ENCODE measurements at places on chromosomes 1 and 21.
A peak's percentile ranks its signal among the peaks of the same experiment; 100 is the strongest.

DNA sequence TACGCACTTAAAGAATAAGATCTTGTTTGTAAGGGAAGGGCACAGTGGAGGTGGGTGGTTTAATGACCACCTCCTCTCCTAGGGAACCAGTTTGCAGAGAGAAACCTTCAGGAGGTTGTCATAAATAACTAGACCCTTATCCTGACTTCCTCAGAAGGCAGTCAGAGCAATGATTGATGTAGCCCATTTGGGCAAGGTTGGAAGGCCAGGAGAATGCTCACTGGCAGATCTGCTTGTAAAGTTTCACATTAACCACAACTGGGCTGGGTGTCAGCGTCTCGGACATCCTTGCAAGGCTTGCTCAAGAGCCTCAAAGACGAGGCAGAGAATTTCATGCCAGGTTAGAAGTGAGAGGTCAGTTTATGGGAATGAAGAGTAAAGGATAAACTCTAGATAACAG is 87.6 kb upstream of the TRABD2B start:
- DNase-seq = no peak

DNA sequence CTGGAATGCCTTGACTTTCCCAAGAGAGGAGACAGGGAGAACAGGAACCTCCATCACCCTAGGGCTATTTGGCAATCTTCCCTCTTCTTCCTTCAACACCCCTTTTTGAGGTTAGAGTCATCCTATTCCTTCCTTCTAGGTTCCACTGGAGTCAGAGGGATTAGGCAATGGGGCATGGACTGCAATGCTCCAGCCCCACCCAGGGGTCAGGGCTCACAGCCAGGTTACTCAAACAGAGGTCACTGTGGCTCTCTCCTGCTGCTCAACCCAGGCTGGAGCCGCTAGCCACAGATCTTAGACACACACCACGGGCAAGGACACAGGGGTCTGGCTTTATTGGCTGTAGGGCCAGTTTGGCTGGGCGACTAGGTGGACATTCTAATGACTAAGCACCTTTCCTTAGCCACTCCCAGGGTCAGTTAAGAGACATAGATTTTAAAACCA is 145.5 kb upstream of the NRIP1 start:
- DNase-seq = peak; percentile 22

GRCh38 chr21:32539378-32539777 is 45.9 kb downstream of the TCP10L start:
- no peak for DNase-seq

GRCh38 chr1:14259191-14259757 is 339.2 kb upstream of the KAZN start:
- peak; percentile 93 for DNase-seq

DNA sequence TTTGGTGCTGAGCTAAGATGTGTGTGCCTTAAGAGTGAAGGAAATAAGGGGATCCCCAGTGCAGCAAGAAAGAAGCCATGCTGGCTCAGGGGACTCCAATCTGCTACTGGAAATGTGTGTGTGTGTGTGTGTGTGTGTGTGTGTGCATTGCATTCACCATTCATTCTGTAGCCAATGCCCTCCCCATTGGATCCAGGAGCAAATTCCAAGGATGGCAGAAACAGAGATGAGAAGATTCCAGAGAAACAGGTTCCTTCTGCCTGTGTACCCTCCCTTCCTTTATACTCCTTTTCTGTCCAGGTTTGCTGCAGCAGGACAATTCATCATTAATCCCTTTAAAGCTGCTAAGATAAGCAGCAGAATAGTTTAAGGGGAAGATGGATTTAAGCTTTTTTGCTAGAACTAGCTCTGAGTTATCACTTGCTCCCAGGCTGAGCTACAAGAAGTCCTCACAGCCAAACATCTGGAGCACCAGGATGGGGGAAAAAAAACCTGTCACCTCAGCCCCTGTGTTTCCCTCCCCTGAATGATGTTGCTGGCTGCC is 3.2 kb downstream of the SLC6A17 start:
- no peak for DNase-seq

DNA sequence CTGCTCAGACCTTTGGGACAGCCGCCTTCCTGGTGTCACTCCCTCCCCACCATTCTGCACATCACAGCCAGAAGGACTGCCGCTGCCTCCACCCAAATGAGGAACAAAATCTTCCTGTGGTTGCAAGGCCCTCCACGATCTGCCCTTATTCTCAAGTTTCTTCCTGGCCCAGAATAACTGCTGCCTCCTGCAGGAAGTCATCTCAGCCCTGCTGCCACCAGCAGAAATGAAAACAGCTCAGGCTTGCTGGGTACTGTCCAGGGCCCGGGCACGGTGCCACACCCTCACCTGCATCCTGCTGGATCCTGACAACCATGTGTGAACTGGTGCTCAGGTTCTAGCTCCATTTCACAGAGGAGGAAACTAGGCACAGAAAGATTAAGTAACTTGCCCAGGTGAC is 2.8 kb downstream of the CLDN19 start:
- DNase-seq = no peak

- no peak for DNase-seq
These were observed 2.1 kb downstream of the ARMH1 start for GRCh38 chr1:44676484-44677200.

- no peak for DNase-seq
These were observed 258.9 kb downstream of the HHAT start for GRCh38 chr1:210587566-210587965.

- no peak for DNase-seq
These were observed 3.0 kb upstream of the RRP1 start for GRCh38 chr21:43786300-43786806.

DNA sequence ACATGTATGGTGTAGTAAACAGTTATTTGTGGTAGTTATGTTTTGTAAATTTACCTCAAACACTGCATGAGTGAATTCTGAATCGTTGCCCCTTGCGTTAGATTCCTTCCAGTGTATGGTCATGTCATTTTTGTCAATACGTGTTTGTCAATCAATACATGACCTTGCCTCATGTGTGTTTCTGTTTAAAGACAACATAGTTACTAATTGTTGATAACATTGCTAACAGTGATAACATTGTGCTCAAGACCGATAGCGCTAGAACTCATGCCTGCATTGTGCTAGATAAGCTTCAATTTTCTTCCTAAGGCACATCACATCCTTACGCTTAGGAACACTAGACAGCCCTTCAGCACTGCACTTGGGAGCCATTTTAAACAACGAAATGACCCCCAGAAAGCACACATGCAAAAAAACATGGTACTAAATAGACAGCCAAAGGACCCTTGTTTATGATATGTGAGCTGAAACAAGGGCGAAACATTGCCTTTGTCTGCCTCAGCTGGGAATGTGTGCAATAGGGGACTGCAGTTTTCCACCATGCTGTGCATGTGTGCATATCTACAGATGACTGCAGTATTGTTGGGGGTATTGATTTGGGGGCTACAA is 37.3 kb downstream of the MRPS6 start:
- no peak for DNase-seq

GRCh38 chr1:173193639-173194038 is 13.5 kb downstream of the TNFSF4 start:
- DNase-seq = peak; percentile 35

DNA sequence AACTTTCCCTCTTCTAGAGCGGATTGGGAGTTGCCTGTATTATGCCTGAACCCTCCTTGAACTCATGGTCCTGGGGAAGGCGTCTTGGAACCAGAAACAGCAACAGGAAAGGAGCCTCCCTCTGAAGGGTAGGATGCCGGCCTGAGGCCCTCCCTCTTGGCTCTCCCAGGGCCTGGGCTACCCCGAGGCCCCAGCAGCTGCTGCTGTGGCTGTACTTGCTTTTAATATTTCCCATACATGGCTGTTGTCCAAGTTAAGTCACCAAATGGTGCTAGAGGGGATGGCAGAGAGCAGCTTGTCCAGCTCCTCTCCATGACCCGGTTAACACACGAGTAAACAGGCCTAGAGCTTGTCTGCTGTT is 10.5 kb downstream of the CHRNB2 start:
- DNase-seq = no peak

- DNase-seq = no peak
These were observed 251.2 kb upstream of the VAMP3 start for GRCh38 chr1:7519861-7520395.

DNA sequence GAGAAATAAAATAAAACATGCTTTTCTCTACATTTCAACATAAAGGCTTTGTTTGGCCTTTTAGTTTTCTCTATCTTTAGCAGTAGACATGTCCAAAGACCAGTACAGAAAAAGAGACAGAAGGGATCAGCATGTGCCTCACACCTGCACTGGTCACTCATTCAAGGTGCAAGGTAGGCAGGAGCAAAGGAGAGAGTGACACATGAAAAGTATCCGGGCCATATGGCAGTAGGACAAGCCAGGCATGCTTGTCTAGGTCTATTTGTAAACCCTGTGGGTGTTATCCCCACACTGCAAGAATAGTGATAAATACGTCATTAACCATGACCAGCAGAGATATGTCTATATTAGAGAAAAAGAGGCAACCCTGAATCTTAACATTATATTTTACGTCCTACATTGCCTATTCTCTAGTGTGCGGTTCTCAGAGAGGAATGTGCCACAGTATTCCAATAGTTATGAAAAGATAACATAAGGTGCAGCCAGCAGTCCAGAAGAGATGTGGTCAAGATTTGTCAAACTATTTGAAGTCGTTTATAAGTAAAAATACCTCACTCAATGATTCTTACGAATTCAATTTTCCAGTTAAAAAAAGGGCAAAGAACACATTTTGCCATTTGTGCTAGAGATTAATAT is 32.1 kb downstream of the PRRX1 start:
- no peak for DNase-seq

DNA sequence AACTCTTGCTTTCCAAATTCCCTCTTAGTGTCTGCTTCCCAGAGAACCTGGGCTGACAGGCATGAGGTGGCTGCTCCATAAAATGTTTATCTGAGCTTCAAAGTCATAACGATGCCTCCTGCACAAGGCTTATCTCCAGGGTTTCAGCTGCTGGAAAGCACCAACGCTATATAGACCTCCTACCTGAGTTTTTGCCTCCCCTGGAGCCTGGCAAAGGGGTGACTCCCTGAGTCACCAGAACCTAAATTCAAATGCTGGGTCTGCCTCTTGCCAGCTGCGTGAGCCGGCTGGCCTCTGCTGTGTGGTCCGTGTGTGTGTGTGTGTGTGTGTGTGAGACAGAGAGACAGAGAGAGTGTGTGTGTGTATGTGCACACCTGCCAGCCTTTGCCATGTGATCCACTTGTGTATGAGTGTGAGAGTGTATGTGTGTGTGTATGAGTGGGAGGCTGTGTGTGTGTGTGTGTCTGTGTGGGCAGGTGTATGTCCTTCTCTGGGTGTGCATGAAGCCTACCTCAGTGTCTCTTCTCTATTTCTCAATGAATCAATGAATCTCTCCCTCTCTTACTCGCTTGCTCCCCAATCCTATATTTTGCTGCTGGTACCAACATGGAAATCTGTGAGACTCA is 714.9 kb downstream of the MATN1 start:
- no peak for DNase-seq

- DNase-seq = no peak
These were observed 108.1 kb downstream of the MATN1 start for GRCh38 chr1:30615076-30615795.

GRCh38 chr1:84259989-84260388 is 41.5 kb upstream of the SAMD13 start:
- DNase-seq = no peak

- no peak for DNase-seq
These were observed 77.9 kb upstream of the RUNX1 start for GRCh38 chr21:35127026-35127425.

- peak; percentile 93 for DNase-seq
These were observed 119.2 kb downstream of the ITSN1 start for GRCh38 chr21:33761441-33762036.

GRCh38 chr1:2257245-2257627 is 29.1 kb downstream of the SKI start:
- DNase-seq = no peak

- peak; percentile 4 for DNase-seq
These were observed at the start of gene ANKRD45 for GRCh38 chr1:173669491-173669941. ANKRD45 (minus strand) TSS chr1:173669851; CDS start chr1:173659418, 10,433 bp downstream.

DNA sequence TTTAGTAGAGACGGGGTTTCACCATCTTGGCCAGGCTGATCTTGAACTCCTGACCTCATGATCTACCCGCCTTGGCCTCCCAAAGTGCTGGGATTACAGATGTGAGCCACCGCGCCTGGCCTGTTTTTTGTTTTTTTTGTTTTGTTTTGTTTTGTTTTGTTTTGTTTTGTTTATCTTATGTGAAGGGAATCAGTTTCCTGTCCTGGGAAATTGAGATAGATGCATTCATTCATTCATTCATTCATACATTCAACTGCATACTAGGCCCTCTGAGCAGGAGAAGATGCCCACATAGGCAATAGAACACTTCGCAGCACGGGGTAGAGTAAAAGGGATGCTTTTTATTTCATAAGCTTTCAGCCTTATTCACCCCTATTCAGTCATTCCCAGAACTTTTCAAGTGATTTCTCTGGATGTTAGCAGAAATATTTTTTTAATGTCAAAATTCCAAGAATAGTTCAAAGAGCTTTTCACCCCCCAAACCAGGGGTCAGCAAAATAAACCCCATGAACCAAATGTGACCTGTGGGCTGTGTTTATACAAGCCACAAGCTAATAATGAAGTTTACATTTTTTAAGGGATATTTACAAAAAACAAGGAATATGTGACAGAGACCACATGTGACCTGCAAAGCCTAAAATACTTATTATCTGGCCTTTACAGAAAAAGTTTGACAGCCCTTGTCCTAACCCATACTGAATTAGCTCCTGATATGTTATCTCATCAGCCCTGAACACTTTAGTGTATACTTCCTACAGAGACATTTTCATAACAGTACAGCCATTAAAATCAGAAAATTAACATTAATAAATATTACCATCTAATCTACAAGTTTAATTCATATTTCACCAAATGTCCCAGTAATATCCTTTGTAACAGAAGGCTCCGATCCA is 127.1 kb downstream of the MAST2 start:
- DNase-seq = no peak

- no peak for DNase-seq
These were observed 12.0 kb downstream of the ATP8B2 start for GRCh38 chr1:154337253-154337894.

DNA sequence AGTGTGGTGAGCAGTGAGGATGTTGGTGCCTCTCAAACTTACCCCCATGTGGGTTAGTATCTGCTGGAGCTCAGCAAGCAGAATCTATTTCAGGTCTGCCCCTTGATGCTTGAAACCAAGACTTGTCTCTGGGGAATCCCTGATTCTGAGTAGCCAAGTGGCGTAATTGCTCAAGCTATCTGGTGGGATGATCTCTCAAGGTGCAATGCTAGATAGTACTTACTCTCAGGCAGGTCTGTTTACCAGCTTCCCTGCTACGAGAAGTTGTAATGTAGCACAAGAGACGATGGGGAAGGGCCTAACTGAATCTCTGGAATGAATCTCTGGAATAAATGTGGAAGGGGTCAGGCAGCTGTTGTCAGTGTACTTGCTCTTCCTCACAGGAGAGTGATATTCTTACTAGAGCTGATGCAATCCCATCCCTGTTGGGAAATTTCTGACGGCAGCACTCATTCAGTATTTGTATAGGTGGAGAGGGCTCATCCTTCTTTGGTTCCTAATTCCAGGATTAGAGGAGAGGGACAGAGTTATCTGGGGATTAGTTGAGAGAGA is 65.4 kb downstream of the MACF1 start:
- DNase-seq = peak; percentile 74

- peak; percentile 83 for DNase-seq
These were observed 85.7 kb downstream of the BRINP2 start for GRCh38 chr1:177256153-177257075.
